ENCODE measurements at places on chromosomes 11 and 22.
A peak's percentile ranks its signal among the peaks of the same experiment; 100 is the strongest.

- H3K4me1 ChIP-seq: peaks cover 21% of the 10 kb centered on the region
- no peak overlapping the region for H3K27ac ChIP-seq
- no peak for DNase-seq
Observed at GRCh38 chr22:37133304-37134018, 16.3 kb downstream of the IL2RB start.

- peak overlapping the region; percentile 66 for H3K4me3 ChIP-seq
- H3K27me3 ChIP-seq: no peaks in the 10 kb centered on the region
- peaks cover 6% of the 10 kb centered on the region for H3K36me3 ChIP-seq
- peak; percentile 83 for DNase-seq
- peaks cover 9% of the 10 kb centered on the region for H3K4me1 ChIP-seq
- H3K27ac ChIP-seq: peak overlapping the region; percentile 82
Observed at GRCh38 chr22:30922151-30922611, 46.4 kb downstream of the MORC2 start.

- H3K4me1 ChIP-seq: peaks cover 10% of the 10 kb centered on the region
- H3K4me3 ChIP-seq: no peak overlapping the region
- H3K27ac ChIP-seq: no peak overlapping the region
- DNase-seq: no peak
- H3K27me3 ChIP-seq: no peaks in the 10 kb centered on the region
Observed at GRCh38 chr22:19798891-19799293, 38.3 kb downstream of the TBX1 start.

- no peak overlapping the region for H3K4me3 ChIP-seq
- no peaks in the 10 kb centered on the region for H3K27me3 ChIP-seq
- H3K36me3 ChIP-seq: no peaks in the 10 kb centered on the region
- no peak overlapping the region for H3K27ac ChIP-seq
- no peak for DNase-seq
- peaks cover 5% of the 10 kb centered on the region for H3K4me1 ChIP-seq
Observed at GRCh38 chr11:69156235-69156639, 502 bp downstream of the SMIM38 start.

DNA sequence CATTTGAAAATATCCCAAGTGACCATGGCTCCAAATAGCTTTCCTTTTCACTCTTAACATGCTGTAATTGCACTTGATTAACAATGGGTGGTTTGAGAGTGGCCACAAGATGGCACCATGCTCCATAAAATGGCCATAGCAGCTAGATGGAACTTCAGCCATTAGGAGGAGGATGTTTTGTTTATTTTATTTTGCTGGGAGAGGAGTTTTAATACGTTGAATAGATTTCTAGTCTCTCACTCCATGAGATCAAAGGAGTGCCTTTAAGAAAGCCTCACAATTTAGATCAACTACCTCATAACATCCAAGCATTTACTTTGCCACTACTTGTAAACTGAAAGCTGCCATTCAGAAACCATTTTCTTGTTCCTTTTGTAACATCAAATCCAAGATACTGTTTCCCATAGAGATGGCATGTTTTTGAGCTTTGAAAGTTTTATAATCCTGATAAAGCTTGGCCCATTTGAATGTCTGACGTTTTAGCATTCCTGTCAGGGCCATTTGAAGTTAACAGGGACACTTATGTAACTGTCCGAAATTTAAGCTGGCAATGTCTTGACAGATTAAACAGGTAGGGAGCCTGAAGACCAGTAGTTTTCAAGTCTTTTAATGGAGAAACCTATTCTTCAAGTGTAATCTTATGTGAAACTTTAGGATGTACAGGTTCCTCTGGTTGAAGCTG lies 4.7 kb downstream of the FEN1 start:
- no peak overlapping the region for H3K27ac ChIP-seq
- no peaks in the 10 kb centered on the region for H3K27me3 ChIP-seq
- DNase-seq: peak; percentile 82
- H3K4me3 ChIP-seq: no peak overlapping the region
- H3K4me1 ChIP-seq: peaks cover 29% of the 10 kb centered on the region

GRCh38 chr11:120121336-120121735 lies 16.6 kb downstream of the TRIM29 start:
- H3K4me3 ChIP-seq: no peak overlapping the region
- DNase-seq: no peak
- no peaks in the 10 kb centered on the region for H3K4me1 ChIP-seq
- H3K27ac ChIP-seq: no peak overlapping the region
- no peaks in the 10 kb centered on the region for H3K27me3 ChIP-seq
- H3K36me3 ChIP-seq: no peaks in the 10 kb centered on the region

GRCh38 chr22:20022231-20022977 lies 1.5 kb downstream of the TANGO2 start:
- H3K4me3 ChIP-seq: peak overlapping the region; percentile 94
- peak overlapping the region; percentile 89 for H3K27ac ChIP-seq
- H3K36me3 ChIP-seq: no peaks in the 10 kb centered on the region

DNA sequence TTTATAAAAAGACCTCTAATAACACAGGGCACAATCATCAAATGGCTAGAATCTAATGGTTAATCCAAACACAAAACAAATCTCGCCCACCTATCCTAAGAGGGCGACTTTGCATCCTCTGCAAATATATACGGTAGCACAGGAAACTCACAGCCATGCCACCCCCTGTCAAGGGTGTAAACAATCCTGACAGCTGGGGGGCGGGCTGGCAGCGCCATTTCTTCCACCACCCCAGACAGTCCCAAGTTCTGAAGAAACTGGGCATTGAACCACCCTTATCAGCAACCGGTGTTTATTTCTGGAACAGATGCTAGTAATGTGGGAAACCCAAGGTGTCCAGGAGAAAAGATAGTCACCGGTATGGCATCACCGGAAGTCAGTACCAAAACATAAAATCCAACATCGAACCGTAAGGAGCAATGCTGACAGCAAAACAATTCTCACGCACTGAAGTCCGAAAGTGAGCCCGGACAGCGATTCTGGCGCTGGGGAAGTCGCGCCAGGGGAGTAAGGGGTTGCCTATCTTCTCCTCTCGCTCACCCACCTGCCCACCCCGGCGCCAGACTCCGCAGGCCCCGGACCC lies 825 bp downstream of the FBXO3 start:
- H3K27me3 ChIP-seq: peaks cover 8% of the 10 kb centered on the region
- H3K36me3 ChIP-seq: peaks cover 7% of the 10 kb centered on the region
- peak; percentile 59 for DNase-seq
- H3K4me3 ChIP-seq: peak overlapping the region; percentile 89
- H3K27ac ChIP-seq: peak overlapping the region; percentile 67

DNA sequence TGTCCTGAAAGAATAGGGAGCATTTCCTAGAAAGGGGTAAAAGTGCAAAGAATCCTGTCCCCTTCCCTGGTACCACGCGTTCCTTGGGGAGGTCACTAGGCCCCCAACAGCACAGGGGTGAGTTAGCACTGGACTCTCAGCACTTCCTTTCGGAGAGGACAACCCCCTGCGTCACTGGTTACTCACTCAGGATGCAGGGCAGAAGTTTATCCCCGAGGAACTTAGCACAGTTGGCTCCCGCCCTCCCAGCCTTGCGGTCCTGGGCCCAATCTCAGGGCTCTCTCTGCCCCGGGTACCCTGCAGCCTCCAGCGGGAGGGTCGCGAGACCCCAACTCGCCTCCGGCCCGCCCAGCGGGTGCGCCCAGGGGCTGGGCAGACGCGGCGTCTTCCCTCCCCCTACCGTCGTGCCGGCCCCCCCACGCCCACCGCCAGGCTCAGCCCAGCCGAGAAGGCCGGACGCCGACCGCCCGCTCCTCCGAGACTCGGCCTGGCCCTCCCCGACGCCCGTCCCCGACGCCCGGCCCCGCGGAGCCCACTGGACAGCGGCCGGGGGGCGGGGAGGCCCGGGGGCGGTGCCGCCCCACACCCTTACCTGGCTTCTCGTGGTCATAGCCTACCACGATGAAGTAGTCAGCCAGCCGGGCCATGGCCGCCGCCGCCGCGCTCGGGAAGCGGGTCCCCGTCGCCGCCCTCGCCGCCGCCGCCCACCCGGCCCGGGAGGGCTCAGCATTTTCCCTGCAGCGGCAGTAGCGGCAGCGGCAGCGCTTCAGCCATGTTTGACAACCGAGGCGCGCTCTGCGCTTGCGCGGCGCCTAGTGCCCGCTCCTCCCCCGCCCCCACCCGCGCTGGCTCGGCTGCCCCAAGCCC lies at the start of gene SBF2:
TSS of gene SBF2 (minus strand) at position 797 of the 867 bp plus-strand sequence. CDS start at position 647, 150 bp downstream.
- DNase-seq: peak; percentile 89
- peaks cover 31% of the 10 kb centered on the region for H3K27me3 ChIP-seq
- peak within 1 kb of the TSS; percentile 69 for H3K4me3 ChIP-seq
- H3K36me3 ChIP-seq: peaks cover under 1% of the 10 kb centered on the region
- H3K4me1 ChIP-seq: peaks cover 37% of the 10 kb centered on the region

DNA sequence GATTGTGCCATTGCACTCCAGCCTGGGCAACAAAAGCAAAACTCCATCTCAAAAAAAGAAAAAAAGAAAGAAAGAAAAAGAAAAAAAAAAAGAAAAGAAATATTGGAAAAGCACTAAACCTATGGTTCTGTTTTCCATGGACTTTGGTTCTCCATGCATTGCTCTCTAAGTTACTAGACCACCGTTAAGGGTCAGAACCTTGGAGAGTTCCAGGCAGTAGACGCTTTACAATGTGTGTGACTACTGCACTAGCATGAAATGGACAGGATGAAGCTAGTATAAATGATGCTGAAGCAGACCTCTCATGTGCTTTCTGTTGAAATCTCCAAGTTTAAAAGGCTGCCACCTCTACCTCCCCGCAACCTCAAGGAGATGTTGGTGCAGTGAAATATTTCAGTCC lies 63.5 kb downstream of the SIK2 start:
- peak; percentile 9 for DNase-seq
- H3K27me3 ChIP-seq: no peaks in the 10 kb centered on the region
- peaks cover 13% of the 10 kb centered on the region for H3K36me3 ChIP-seq

DNA sequence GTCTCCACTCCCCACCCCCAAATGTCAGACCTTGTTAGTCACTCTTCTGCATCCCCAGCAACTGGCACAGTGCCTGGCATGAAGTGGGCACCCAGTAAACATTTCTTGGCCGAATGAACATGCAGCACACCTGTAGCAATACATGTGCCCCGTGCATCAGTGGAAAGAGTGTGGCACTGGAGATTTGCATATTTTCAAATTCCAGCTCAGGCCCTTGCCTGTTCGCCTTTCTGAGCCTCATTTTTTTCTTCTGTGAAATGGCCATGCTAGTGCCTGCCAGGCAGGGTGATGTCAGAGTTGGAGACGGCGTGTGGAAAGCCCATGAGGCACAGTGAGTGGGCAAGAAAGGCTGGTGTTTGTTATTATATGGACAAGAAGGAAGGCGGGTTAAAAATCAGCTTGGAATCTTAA lies 38.7 kb downstream of the CD82 start:
- H3K4me3 ChIP-seq: no peak overlapping the region
- H3K4me1 ChIP-seq: peaks cover 83% of the 10 kb centered on the region
- peaks cover 68% of the 10 kb centered on the region for H3K36me3 ChIP-seq
- no peak for DNase-seq
- H3K27ac ChIP-seq: peak overlapping the region; percentile 24

DNA sequence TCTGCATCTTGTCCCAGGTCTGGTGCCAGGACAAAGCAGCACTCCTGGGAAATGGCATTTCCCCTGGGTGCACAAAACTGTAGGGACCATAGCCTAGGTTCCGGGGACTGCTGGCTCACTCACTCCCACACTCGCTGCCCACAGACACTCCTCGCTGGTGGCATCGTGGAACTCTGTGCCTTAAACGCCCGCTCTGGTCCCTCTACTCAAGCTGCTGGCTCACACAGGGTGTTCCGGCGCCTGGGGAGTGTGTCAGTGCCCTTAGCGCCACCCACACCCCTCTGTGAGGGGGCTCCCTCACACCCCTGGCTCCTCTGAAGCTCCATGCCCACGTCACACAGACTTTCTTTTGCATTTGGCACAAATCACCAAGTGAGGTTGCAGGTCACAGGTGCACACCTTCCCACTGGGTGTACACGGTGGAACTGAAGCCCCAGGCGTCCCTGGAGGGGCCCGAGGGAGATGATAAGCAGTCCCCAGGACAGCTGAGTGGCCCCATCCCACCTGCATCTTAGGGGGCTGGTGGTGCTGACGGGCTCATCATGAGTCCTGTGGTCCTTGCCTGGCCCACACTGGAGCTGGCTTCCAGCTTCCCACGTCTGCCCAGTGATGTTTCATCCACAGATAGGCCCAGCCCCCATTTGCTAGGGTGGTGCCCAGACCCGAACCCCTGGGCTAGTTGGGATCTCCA lies 23.2 kb upstream of the DGCR8 start:
- no peaks in the 10 kb centered on the region for H3K27me3 ChIP-seq
- no peak overlapping the region for H3K4me3 ChIP-seq
- H3K4me1 ChIP-seq: no peaks in the 10 kb centered on the region
- DNase-seq: no peak
- H3K27ac ChIP-seq: no peak overlapping the region

GRCh38 chr11:47373876-47374719 lies 4.2 kb downstream of the SPI1 start:
- H3K27ac ChIP-seq: peak overlapping the region; percentile 25
- no peak overlapping the region for H3K4me3 ChIP-seq
- H3K4me1 ChIP-seq: peaks cover 22% of the 10 kb centered on the region
- DNase-seq: peak; percentile 92
- H3K36me3 ChIP-seq: no peaks in the 10 kb centered on the region
- no peaks in the 10 kb centered on the region for H3K27me3 ChIP-seq

GRCh38 chr11:117794772-117795629 lies 2.0 kb downstream of the DSCAML1 start:
- no peaks in the 10 kb centered on the region for H3K36me3 ChIP-seq
- peaks cover 44% of the 10 kb centered on the region for H3K27me3 ChIP-seq
- no peak overlapping the region for H3K27ac ChIP-seq
- H3K4me1 ChIP-seq: peaks cover 17% of the 10 kb centered on the region
- H3K4me3 ChIP-seq: no peak overlapping the region

DNA sequence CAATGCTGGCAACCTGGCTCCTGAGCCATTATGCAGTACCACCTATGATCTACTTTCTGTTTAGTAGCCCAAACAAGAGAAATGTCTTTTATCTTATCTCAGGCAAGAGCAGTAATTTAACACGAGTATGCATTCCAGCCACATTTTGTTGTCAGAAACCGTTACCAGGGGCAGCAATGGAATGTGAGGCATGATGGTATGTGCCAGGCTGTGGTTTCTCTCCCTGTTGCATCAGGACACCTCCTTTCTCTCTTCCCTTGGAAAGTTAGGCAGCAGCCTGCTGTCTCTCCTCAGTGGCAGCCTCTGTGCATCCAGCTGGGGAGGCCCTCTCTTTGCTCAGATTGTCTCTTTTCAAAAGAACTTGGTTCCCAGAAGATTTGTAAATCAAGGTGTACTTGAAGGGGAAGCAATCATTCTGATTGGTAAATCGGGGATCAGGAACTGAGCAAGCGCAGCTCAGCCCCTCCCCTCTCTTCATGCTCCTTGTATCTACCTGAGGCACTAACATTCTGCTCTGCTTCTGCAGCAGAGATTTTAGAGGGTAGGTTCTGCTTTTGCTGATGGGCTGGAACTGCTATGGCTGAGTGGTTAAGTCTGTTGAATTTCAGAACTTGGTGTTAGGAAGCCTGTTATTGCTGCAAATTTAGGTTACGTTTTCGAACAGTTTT lies 229.2 kb downstream of the ADAMTS15 start:
- peaks cover 2% of the 10 kb centered on the region for H3K36me3 ChIP-seq
- no peaks in the 10 kb centered on the region for H3K4me1 ChIP-seq
- H3K27me3 ChIP-seq: peaks cover 7% of the 10 kb centered on the region
- H3K27ac ChIP-seq: no peak overlapping the region
- H3K4me3 ChIP-seq: no peak overlapping the region

Data from activated CD4-positive, alpha-beta T cell treated with anti-CD3 and anti-CD28 coated beads for 36 hours (primary cell).